Panc1 (cell line): ENCODE measurements at places on chromosomes 4 and X. TPM values are rescaled to one million over a fixed set of nuclear protein-coding genes. Genes with fewer than 3 reads are reported as not detected.
A peak's percentile ranks its signal among the peaks of the same experiment; 100 is the strongest.

DNA sequence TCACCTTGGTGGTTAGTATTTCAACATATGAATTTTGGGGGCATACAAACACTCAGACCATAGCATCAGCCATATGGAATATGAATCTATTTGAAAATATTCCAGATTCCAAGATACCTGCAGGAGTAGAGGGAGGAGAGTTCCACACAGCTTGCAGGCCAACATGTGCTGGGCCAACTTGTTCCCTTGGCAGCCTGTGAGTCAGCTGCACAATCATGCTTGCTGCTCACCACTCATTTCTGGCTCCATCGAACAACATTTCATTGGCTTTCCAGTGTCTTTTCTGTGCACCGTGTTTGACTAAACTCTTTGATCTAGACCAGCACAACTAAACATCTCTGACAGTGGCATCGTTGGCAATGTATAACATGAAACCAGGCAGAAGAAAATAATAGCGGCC is 282.5 kb upstream of the RASGEF1B start:
- no peaks in the 10 kb centered on the region for H3K4me1 ChIP-seq
- H3K4me3 ChIP-seq: no peak overlapping the region
- no peaks in the 10 kb centered on the region for H3K36me3 ChIP-seq
- no peak for DNase-seq

GRCh38 chr4:137360761-137361160 is 171.5 kb downstream of the PCDH18 start:
- no peaks in the 10 kb centered on the region for H3K4me1 ChIP-seq
- no peak for DNase-seq
- H3K36me3 ChIP-seq: no peaks in the 10 kb centered on the region
- no peak overlapping the region for H3K4me3 ChIP-seq
- no peak overlapping the region for H3K27ac ChIP-seq

GRCh38 chr4:153010146-153010545 is 74.0 kb downstream of the FHDC1 start:
- no peaks in the 10 kb centered on the region for H3K4me1 ChIP-seq
- H3K4me3 ChIP-seq: no peak overlapping the region
- no peaks in the 10 kb centered on the region; the same call in 1 of the 2 replicates for H3K36me3 ChIP-seq
- DNase-seq: no peak
- no peak overlapping the region for H3K27ac ChIP-seq
- no peaks in the 10 kb centered on the region for H3K27me3 ChIP-seq

DNA sequence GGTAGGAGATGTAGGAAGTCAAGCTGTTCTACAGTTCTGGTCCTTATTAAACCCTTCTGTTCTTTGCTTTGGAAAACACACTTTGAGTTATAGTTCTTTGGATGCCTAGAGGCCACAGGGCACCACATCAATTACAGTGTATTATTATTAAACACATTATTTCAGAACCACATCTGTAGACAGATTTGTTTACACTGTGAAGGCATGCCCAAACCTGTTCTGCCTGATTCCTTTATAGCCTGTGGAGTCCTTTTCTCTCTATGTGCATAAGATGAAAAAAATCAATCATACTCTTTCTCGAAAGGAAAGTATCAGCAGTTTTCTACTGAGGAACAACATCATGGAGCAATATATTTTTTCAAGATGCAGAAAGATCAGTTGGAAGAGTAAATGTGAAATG is 371.3 kb upstream of the INTU start:
- no peak overlapping the region for H3K27ac ChIP-seq
- DNase-seq: no peak
- no peaks in the 10 kb centered on the region for H3K36me3 ChIP-seq

DNA sequence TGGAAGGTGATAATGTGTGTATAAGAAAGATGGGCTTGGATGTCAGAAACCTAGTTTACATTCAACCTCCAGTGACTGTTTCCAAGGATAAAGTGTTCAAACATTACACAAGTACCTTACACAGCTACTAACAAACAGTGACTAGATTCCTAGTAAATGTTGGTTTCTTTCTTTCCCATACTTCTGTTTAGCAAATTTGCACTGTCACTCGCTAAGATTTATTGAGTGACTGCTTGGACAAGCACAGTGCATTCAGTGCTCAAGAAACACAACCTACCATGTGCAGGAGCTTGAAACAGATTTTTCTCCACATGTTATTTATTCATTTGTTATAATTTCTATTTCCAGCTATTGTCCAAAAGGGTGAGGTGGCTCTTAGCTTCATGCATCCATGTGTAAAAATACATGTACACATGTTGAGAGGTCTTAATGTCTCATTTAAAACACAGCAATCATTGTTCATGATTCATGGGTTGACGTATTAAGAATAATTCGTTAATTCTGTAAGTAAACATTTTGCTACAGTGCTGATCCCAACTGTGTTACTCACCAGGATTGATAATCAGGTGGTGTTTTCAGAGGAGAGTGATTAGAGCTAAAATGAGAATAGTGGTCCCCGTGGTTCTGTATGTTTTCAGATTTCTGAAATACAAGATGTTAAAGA is 153.0 kb downstream of the DCLK2 start:
- no peak for DNase-seq
- no peaks in the 10 kb centered on the region; the same call in 1 of the 2 replicates for H3K36me3 ChIP-seq
- peak overlapping the region; percentile 75 for H3K27ac ChIP-seq
- peaks cover 25% of the 10 kb centered on the region for H3K4me1 ChIP-seq
- no peaks in the 10 kb centered on the region for H3K27me3 ChIP-seq

GRCh38 chrX:88613338-88613737 is 133.7 kb upstream of the CPXCR1 start:
- no peaks in the 10 kb centered on the region for H3K36me3 ChIP-seq
- no peak for DNase-seq
- H3K4me1 ChIP-seq: no peaks in the 10 kb centered on the region

DNA sequence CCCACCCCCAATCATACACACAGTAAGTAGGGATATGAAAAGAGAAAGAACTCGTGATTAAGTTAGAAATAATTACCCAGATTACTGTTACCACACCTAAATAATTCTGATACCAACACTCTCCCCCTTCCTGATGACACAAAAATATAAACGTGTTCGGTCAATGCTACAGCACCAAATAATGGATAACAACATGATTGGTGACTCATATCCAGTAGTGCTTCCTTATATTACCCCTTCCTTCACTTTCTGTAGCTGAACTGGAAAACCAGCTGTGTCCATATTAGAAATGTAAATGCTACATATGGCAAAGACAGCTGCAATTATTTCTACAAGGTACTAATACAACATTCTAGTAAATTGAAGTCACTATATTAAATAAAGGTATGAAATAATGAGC is 20.8 kb downstream of the EIF4E start:
- no peaks in the 10 kb centered on the region; the same call in 1 of the 2 replicates for H3K36me3 ChIP-seq
- H3K4me3 ChIP-seq: no peak overlapping the region
- H3K4me1 ChIP-seq: peaks cover 26% of the 10 kb centered on the region
- no peaks in the 10 kb centered on the region for H3K27me3 ChIP-seq

GRCh38 chr4:16116019-16116418 is 32.2 kb upstream of the PROM1 start:
- 0 out of 2 replicates have a peak, but pooled peaks cover 2% of the 10 kb centered on the region for H3K27me3 ChIP-seq
- DNase-seq: no peak
- no peak overlapping the region for H3K27ac ChIP-seq
- H3K4me3 ChIP-seq: no peak overlapping the region

- H3K36me3 ChIP-seq: no peaks in the 10 kb centered on the region
- no peaks in the 10 kb centered on the region; the same call in 1 of the 2 replicates for H3K4me1 ChIP-seq
- DNase-seq: no peak
- no peaks in the 10 kb centered on the region for H3K27me3 ChIP-seq
- H3K4me3 ChIP-seq: no peak overlapping the region
Measured at GRCh38 chrX:73916931-73917667, 354.1 kb downstream of the CHIC1 start.

GRCh38 chrX:96764864-96765263 is 80.2 kb downstream of the DIAPH2 start:
- no peaks in the 10 kb centered on the region for H3K4me1 ChIP-seq
- H3K27me3 ChIP-seq: no peaks in the 10 kb centered on the region
- DNase-seq: no peak

DNA sequence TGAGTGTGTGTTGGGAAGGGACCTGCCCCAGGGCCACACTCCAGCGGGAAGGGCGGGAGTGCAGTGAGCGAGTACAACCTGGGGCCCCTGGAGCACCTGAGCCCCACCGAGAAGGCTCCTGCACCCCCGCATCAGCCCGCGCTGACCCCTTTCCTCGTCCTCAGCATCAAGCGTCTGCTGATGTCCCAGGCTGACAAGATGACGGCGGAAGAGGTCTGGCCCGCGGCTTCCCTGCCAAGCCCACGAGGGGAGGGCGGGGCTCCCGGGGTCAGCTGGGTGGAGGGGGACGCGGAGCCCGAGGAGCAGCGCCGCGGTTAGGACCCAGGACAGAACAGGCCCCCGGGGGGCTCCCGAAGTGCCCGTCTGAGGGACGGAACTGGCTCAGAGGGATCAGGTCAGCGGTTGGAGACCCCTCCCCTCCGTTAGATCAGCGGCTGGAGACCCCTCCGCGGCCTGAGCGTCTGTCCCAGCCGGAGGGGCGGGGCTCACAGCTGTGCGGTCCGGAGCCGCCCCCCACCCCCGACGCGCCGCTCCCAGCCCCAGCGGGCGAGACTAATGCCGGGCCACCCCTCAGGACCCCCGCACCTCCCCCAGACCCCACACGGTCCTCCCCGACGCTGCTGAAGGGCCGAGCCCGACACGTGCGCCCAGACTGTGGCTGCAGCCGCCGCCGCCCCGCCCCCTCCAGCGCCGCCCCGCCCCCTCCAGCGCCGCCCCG is 6.7 kb downstream of the MYL5 start:
- DNase-seq: no peak
- peak overlapping the region; percentile 44; the same call in 1 of the 2 replicates for H3K27ac ChIP-seq
- no peaks in the 10 kb centered on the region for H3K27me3 ChIP-seq
- peak overlapping the region; percentile 46 for H3K4me3 ChIP-seq
- H3K4me1 ChIP-seq: peaks cover 10% of the 10 kb centered on the region
- H3K36me3 ChIP-seq: no peaks in the 10 kb centered on the region

- H3K36me3 ChIP-seq: no peaks in the 10 kb centered on the region
- H3K27ac ChIP-seq: no peak within 1 kb of the TSS
Measured at GRCh38 chrX:120361764-120362305, at the start of gene ATP1B4. Gene ATP1B4 (plus strand): TSS chrX:120362089. CDS start chrX:120362169, 80 bp downstream.

Gene GPRASP1
- total RNA-seq: 5.0 TPM

Gene BGN
- total RNA-seq: 2.9 TPM

Gene CSAG1
- total RNA-seq: not detected

Gene VEGFC
- total RNA-seq: 15.7 TPM

Gene PHF8
- total RNA-seq: 27.5 TPM

Gene F8A2
- total RNA-seq: not detected

Gene PCDH7
- 31.6 TPM for total RNA-seq

Gene PASD1
- not detected for total RNA-seq

Gene SPARCL1
- 0.57 TPM for total RNA-seq

Gene AADAT
- 2.8 TPM for total RNA-seq

Gene HOPX
- total RNA-seq: not detected

Gene FGFR3
- total RNA-seq: 8.2 TPM

Gene AR
- total RNA-seq: 0.05 TPM
